Naive thymus-derived CD8-positive, alpha-beta T cell (primary cell): ENCODE measurements at places on chromosomes 7 and 10. TPM values are rescaled to one million over a fixed set of nuclear protein-coding genes. Genes with fewer than 3 reads are reported as not detected.
A peak's percentile ranks its signal among the peaks of the same experiment; 100 is the strongest.

DNA sequence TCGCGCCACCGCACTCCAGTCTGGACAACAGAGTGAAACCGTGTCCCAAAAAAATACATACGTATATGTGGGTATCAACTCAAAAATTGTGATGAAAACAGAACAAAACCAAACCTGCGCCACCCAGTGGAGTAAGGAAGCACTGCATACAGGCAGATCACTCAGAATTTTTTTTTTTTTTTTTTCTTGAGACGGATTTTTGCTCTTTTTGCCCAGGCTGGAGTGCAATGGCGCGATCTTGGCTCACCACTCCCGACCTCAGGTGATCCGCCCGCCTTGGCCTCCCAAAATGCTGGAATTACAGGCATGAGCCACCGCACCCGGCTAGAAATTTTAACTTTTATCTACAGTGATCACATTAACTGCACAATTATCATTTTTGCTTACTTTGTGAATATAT is 9.1 kb upstream of the TMEM236 start:
- H3K36me3 ChIP-seq = no peaks in the 10 kb centered on the region
- peak; percentile 33 for DNase-seq
- no peak overlapping the region for H3K27ac ChIP-seq
- H3K4me1 ChIP-seq = peaks cover 8% of the 10 kb centered on the region

DNA sequence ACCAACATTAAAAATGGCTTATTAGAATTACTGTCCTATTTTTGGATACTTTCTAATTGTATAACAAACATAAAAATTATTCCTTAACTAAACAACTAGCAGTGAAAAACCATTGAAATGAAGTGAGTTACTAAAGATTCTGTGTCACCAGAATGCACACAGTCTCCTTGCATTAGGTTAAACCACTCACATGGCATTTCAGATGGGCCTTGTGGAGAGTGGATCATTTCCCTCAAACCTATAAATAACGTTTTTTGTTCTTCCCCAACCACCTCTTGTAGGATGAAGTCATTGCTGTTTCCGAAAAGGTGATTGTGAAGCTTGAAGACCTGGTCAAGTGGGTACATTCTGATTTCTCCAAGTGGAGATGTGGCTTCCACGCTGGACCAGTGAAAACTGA is 38.4 kb downstream of the ARID5B start:
- no peak overlapping the region for H3K4me3 ChIP-seq
- H3K36me3 ChIP-seq = peaks cover 17% of the 10 kb centered on the region
- H3K27me3 ChIP-seq = no peaks in the 10 kb centered on the region

DNA sequence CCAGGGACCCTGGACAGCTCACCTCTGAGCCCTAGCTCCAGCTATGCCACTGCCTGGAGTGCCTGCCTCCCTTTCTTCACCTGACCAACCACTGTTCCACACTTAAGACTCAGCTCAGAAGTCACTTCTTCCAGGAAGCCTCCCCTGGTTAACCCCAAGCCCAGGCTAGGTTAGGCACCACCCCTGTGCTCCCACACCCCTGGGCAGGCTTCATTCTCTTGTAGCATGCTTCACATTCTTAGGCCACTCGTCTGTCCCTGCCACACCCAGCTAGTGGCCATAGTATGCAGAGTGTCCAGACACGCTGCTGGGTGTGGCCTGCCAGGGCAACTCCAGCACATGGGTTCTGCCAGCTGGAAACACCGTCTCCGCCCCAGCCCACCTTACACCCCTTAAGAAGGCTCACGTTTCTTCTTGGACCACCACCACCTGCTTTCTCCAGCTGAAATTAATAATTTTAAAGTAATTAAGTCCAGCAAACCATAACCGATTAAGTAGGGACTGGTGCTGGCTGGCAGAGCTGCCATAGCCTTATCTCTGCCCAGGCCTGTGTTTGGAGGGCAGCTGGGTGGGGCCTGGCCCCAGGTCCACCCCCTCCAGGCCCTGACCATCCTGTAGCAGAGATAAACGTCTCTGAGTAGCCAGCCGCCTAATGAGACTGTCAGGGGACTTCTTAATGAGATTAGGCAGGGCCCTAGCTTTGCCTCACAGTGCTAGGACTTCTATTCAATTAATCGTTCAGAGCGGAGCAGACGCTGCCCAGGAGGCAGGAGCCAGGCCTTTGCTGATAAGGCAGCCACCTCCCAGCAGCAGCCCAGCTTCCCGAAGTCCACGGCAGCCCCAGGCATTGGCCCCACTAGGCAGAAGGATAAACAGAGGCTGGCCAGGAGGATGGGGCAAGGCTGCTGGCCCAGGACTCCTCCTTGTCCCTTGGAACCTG is 20.5 kb downstream of the GRID1 start:
- H3K27me3 ChIP-seq = no peaks in the 10 kb centered on the region
- no peak overlapping the region for H3K4me3 ChIP-seq
- no peak for DNase-seq

DNA sequence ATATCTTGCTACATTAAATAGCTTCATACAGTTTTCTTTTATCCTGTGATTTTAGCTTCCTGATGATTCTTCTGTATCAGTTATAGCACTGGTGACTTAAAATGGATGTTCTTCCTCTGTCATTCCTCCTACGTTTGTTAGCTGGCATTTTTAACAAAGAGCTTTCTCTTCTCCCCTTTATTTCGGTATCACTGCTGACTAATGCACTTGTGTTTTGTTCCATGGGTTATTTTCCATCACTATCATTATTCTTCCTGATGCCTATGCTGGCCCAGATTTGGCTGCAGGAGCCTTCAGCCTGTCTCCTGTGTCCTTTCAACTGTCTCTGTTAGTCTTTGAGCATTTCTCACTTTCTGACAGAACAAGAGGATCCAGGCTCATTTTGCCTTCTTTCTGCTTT is 13.1 kb downstream of the BMS1 start:
- peaks cover 22% of the 10 kb centered on the region for H3K4me1 ChIP-seq
- H3K36me3 ChIP-seq = peaks cover 31% of the 10 kb centered on the region

GRCh38 chr10:21675157-21675796 is 141.2 kb downstream of the MLLT10 start:
- no peaks in the 10 kb centered on the region for H3K27me3 ChIP-seq
- peaks cover 2% of the 10 kb centered on the region for H3K4me1 ChIP-seq
- H3K4me3 ChIP-seq = no peak overlapping the region
- no peak overlapping the region for H3K27ac ChIP-seq
- peaks cover 22% of the 10 kb centered on the region for H3K36me3 ChIP-seq

The PHYHIPL gene
- total RNA-seq = not detected

The ASB10 gene
- total RNA-seq = not detected

The CDK14 gene
- total RNA-seq = 2.8 TPM

The CALHM1 gene
- total RNA-seq = not detected

The ELFN1 gene
- not detected for total RNA-seq

The SEMA3C gene
- total RNA-seq = not detected

The SPDYE16 gene
- total RNA-seq = 0.69 TPM
